ENCODE measurements at places on chromosomes 1 and 21.

DNA sequence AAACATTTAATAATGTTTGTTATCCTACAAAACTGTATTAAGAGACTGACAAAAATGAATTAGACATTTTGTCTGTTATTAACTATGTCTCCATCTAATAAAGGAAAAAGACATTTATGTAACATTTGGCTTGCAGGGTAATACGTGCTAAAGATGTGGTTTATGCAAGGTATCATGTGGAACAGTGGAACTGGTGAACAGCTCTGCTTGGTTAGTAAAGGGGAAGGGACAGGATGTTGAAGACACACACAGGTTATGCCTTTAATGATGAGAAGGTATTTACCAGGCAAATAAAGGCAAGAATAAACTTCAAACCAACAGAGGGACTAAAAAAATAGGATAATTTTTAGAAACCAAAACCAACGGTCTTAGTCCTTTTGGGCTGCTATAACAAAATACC is 93.1 kb downstream of the UCHL5 start:
- DNase-seq, result no peak

GRCh38 chr1:22117238-22117637 is 25.7 kb downstream of the WNT4 start:
- no peak for DNase-seq

GRCh38 chr1:5737081-5737480 is 255.1 kb downstream of the NPHP4 start:
- no peak for DNase-seq

DNA sequence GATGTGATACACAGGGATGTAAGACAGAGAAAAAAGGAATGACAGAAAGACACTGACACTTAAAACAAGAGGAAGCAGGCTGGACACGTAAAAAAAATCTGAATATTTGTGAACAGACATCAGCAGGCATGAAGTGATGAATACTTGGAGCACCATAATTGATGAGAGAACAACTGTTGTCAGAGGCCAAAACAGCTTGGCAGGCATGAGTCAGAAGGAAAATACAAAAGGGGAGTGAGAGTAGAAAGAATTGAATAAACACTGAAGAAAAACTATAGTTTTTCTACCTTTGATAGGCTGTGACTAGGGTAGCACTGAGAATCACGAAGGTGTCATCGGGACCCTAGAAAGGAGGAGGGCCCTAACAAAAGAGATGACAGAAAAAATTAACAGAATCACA is 21.6 kb upstream of the GUCA2A start:
- DNase-seq, result no peak

DNA sequence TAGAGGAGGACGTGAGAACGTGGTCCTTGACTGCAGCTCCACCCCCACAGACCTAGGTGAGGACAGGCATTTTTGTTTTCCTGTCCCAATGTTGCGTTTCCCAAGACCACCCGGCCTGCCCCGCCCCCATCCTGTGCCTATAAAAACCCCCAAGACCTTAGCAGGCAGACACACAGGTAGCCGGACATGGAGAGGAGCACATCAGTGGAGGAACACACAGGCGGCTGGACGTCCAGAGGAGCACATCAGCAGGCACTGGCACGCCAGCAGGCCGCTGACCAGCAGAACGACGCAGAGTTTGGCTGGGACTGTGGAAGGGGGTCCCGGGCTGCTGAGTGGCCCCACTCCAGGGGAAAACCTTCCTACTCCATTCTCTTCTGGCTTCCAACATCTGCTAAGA is 12.7 kb upstream of the HMGCL start:
- no peak for DNase-seq

- no peak for DNase-seq
These were observed 193.0 kb downstream of the FASLG start for GRCh38 chr1:172851856-172852255.

- no peak for DNase-seq
These were observed 4.5 kb upstream of the ANKRD13C start for GRCh38 chr1:70358921-70359564.

DNA sequence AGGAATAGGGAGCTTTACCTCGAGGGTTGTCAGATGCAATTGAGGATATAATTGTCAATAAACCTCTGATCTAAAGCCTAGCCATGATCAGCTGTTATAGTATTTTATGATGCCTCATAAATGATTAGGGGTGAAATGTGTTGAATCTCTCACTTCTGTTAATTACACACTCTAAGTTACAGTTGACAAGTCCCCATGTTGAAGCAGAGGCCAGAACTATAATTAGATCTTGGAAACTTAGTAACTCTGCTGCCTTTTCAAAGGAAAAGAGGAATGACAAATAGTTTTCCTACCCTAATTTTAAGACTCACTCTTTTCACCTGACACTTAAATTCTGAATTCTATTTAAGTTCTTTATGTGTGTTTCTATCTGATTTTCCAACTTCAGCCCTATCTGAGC is 33.8 kb downstream of the CCSAP start:
- DNase-seq, result no peak

DNA sequence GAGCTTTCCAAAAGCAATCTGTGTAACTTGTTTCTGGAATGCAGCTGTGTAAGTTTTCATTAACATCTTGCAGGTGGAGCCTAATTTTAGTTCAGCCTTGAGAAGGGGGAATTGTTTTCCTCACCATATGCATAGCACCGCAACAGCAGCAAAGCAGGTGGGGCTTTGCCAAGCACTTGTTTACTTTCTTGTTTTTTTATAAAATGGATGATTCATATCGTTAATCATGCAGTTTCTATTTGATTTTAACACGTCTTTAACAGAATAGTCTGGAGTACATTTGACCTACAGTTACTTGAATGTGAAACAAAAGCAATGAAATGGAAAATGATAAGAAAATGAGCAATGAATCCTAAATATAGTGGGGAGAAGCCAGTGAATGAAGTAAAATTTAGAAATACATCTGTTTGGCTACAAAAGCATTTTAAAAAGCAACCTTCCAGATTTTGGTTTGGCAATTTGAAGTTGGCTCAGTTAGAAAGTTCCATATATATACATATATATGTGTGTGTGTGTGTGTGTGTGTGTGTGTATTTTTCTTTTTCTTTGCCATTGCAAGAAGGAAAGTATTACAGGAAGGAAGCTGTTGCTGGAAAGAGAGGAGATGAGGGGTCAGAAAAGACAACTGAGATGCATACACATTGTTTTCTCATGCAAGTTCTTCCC is 119.0 kb upstream of the ADGRL2 start:
- DNase-seq, result no peak

- no peak for DNase-seq
These were observed 581 bp downstream of the EFCAB14 start for GRCh38 chr1:46718340-46718726.

DNA sequence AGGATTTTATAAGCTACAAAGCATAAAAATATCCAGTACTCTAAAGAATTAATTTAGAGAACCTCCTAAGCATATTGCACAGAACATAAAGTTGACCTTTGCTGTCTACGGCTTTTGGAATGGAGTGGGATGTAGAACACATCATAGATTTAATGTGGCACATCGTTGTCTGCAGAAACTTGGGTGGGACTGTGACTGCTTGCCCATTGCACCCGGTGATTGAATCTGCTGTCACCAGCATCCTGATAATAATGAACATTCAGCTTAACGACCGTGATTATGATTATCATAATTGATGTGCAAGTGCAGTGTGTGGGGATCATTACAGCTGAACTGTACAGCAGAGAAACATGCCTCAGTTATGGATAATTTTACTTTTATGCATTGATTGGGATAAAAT is 181.9 kb downstream of the SPATA17 start:
- no peak for DNase-seq

GRCh38 chr1:43565600-43566360 is 35.1 kb downstream of the PTPRF start:
- DNase-seq, result peak; percentile 36

DNA sequence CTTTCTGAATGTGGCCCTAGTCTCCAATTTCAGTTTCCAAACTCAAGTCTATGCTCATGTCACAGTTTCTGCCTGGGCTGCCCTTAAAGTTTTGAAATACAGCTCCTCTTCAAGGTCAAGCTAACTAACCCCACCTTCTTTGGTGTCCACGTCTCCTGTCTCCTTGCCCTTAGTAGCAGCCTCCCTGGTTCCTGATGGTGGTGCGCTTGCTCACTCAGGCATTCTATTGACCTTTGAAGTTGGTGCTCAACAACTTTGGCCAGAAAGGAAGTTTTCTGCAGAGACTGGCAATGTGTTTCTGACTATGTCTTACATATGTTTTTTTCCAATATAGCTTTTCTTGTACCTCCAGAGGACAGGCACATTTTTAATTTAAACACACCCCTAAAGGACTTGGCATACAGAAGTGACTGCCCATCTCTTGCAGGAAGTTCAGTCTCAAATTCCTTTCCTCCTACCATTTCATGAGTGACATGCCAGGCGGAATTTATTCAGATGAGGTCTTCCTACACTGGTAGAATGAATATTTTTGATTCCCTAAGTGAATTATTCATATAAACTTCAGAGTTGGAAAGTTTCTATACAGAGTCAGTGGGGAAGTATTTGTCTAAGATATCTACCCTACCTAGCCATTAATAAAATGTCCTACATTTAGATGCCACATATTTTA is 364.3 kb upstream of the USP24 start:
- no peak for DNase-seq

DNA sequence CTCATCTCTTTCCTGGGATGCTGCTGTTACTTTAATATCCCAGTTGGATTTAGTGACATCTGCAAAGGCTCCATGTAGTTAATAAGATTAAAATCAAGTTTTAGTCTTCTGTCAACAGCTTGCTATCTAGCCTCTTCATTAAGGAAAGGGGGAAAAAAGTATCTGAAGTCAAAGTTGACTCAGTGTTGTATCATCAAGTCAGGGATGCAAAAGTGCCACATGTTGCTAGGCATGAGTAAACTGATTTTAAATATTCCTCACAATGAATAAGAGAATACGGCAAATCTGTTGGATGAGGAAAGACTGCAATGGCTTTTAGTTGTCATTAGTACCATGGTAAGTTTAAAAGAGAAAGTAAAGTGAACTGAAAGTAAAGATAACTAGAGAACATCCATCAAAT is 383.2 kb upstream of the ZRANB2 start:
- DNase-seq, result no peak

GRCh38 chr1:29362116-29362515 is 125.8 kb downstream of the PTPRU start:
- no peak for DNase-seq

GRCh38 chr21:17789069-17789468 is 30.1 kb downstream of the C21orf91 start:
- no peak for DNase-seq

DNA sequence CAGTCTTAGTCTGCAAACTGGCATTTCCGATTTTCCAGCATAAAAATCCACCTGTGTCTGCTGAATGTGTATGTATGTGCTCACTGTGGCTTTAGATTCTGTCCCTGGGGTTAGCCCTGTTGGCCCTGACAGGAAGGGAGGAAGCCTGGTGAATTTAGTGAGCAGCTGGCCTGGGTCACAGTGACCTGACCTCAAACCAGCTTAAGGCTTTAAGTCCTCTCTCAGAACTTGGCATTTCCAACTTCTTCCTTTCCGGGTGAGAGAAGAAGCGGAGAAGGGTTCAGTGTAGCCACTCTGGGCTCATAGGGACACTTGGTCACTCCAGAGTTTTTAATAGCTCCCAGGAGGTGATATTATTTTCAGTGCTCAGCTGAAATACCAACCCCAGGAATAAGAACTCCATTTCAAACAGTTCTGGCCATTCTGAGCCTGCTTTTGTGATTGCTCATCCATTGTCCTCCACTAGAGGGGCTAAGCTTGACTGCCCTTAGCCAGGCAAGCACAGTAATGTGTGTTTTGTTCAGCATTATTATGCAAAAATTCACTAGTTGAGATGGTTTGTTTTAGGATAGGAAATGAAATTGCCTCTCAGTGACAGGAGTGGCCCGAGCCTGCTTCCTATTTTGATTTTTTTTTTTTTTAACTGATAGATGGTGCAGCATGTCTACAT is 2.5 kb upstream of the OLFML3 start:
- DNase-seq, result no peak

DNA sequence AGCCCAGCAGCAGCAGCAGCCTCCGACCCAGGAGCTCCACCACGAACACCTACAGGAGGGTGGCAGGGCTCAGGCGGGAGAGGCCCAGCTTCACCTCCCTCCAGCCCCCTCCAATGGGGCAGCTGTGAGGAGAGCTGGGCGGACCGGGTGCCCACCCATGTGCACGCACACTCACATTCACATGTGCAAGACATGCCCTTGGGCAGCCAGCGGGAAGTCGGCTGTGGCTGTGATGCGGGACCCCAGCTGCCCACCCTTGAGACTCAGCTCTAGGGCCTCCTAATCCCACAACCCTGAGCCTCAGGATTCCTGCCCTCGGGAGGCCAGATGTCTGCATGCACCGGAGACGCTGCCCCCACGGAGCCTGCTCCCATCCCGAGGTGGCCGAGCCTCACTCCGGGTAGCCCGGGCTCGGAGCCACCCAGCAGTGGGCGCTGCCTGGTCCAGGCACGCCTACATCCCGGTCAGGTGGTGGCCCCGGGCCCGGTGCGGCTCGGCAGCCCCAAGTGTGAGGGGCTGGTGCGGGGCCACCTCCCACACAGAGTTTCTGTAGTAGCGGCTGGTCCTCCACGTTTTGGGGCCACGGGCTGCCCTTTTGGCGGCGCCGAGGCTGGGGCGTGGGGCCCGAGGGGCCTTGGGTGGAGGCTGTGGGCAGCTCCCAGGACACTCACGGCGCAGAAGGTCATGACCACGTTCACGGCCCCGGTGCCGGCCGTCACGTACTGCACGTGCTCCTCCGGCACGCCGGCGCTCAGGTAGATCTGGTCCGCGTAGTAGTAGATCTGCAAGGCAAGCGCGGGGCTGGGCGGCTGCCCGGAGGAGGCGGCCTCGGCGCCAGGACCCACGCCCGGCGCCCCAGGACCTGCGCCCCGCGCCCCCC is 12.9 kb upstream of the SLC2A7 start:
- DNase-seq, result no peak

DNA sequence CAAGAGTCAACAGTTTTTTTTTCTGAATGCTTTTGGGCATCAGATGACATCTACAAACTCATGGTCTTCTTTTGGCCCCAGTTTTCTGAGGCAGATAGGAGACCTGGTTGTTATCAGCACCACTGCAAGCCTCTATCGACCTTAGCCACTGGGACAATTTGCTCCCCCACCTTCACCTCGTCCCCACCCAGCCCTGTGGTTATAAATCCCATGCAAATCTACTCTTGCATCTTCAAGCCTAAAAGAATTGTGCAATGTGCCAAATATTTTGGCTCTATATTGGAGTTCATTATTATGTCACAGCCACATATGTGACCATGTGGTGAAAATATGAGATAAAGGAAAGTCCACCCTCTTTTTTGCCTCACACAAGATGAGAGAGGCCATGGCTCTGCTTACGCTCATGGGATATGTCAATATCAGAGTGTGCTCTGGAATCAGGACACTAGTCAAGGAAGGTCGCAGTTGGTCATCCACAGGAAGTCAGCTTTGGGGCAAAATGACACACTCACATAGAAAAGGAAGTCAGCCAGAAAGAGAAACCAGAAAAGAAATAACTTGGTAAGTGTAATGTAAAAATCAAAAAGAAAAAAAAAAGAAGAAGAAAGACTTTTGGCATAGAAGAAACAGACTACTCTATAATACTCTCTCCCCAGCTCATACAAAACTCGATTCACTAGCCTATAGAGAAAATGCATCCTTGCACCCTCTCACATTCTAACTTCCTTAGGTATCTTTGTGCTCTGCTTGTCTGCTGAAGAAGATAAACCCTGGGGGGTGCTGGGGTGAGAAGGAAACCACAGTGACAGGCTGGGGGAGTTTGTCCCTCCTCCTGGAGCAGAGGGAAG is 21.2 kb downstream of the SLC30A10 start:
- no peak for DNase-seq

Data from hypothalamus (tissue), 51 donors.